ENCODE measurements at places on chromosomes 1 and 21.

- no peak for DNase-seq
Measured at GRCh38 chr1:94737124-94737998, 82.8 kb upstream of the SLC44A3 start.

DNA sequence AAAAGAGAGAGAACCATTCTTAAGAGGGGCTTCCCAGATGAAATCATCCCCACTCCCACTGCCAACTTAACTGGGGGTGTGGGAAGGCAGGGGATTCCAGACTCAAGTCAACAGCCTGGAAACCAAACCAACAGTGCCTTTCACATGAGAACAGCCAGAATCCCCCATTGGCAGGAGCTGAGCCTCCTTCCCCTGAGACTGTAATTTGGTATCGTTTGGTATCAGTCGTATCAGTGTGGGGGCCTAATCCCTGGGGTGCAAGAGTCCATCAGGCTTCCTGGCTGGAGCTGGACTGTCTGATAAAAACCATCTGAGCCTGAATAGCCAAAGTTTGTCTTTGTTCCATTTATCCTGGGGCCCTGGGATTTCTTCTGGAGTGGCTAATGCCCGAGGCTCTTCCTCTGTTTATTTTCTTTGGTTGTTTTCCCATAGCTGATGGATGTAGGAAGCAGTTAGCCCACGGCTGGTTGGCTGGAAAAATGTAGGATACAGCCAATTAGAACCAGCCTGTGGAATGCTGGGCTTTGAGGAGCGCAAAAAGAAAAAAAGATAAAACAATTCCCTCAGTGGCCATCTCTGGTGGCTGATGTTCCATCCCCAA is 84.6 kb downstream of the LAMC2 start:
- no peak for DNase-seq

DNA sequence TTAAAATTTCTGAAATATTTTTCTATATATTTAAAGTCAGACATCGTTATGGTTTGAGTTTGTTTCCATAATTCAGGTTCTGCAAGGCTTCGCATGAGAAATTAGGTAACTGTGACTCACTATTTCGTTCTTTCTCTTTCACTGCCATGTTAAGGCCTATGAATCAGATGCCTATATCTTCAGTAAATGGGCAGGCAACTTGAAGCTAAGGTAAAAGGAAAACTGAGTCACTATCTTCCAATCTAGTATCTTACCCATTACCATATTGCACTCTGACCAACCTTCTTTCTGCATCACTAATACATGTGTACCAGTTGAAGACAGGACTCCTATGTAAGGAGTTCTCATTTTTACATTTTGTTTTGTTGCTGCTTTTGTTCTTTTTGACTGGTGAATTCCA is 37.8 kb downstream of the PYHIN1 start:
- no peak for DNase-seq

GRCh38 chr1:11967028-11967547 is 13.2 kb upstream of the MFN2 start:
- no peak for DNase-seq

DNA sequence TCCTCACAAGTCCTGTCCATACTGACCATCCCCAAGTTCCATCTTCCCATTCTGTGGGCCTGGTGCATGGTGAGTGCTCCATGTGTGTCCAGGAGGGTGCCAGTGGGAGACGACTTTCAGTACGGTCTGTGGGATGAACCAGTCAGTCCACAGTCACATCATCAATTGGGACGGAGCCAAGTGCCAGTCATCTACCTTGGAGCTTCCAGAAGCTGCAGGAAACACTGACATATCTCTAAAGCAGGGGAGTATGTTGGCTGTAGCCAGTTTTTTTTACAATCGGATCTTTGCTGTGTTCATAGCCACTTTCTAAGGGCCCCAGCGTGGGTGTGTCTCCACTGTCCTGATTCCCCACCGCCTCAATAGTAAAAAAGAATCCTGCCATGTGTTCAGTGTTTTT is 13.6 kb upstream of the TRIM17 start:
- no peak for DNase-seq

GRCh38 chr1:85607126-85607920 is 26.8 kb downstream of the CCN1 start:
- no peak for DNase-seq

DNA sequence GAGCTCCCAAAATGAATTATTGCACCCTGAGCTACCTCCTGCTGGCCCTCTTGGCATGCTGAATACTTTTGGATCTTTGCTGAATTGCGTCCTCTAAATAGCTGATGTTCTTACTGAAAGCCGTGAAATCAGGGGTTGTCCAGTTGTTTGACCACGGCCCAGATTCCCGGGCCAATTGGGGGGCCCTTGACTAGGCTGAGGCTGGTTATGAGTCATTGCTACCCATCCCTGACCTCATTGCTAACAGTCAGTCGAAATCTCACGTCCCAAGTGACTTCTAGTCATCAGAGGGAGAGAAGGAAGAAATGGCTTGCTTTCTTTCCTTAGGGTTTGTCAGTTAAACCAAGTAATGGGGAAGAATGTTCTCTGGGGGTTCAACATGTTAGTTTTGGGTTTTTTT is 37.4 kb downstream of the SMYD2 start:
- no peak for DNase-seq

DNA sequence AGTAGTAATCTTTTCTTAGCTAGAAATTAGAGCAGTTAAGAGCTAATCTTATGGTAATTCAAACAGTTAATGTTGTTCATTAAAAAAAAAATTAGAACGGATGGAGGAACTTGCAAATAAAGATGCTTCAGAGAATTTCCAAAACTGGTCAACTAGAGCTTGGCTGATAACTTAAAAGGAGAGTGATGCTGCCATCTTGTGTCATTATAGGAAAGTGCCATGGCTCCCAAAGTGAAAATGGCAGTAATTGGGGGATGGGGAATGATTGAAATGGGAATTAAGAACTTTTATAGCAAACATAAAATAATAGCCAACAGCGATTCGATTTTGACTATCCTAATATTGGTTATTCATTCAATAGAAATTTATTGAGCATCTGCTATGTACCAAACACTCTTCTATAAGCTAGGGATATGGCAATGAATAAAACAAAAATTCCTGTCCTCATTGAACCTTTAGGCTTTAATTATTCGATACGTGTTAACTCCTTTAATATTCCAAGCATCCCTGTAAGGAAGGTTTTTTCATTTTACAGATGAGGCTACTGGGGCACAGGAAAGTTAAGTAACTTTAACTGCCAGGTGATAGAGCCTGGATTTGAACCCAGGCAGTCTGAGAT is 5.7 kb upstream of the PLPP3 start:
- DNase-seq = no peak

DNA sequence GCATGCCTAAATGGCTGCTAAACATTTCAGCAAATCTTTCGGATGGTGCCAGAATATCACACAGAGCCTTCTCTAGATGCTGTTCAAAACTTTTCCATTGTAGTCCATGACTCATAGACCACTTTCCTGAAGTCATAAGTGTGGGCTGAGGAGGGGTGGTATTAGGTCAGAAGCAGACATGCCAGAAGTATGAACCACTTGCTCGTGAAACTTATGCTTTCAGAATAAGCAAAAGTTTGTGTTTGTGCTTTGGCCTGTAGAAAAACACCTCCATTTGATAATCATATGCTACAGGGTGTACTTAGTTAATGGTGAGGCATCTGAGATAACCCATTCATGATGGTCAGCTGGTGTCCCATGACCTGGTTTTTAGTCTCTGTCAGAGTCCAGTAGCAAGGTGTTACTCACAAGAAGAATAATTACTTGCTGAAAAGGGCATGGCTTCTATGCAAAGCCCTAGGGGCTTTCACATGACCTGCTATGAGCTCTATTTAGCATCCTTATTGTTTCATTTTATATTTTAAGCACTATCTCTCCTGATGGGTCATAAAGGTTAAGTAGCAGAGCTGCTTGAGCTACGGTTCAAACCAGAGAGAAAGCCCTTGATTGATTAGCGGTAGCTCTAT is 183.1 kb upstream of the IVNS1ABP start:
- no peak for DNase-seq

GRCh38 chr1:55854911-55855310 is 639.7 kb upstream of the USP24 start:
- no peak for DNase-seq

- DNase-seq = no peak
Measured at GRCh38 chr1:207336559-207337467, 15.3 kb downstream of the CD55 start.

DNA sequence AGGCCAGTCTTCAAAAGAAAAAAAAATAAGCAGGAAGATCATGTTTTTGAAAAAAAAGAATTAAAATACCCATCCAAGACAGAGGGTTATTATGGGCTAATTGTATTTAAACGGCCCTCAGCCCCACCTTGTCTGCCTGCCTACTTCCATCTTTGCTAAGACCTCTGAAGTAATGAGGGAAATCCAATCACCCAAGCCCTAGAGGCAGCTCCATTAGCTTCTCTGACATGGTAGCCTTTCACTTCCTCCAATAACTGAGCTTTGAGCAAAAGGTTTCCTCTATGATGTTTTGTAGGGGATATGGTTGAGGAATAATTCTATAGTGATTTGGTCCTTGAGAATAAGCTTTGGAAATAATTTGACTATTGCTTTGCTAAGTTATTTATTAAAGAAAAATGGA is 178.2 kb upstream of the SGIP1 start:
- DNase-seq = no peak

DNA sequence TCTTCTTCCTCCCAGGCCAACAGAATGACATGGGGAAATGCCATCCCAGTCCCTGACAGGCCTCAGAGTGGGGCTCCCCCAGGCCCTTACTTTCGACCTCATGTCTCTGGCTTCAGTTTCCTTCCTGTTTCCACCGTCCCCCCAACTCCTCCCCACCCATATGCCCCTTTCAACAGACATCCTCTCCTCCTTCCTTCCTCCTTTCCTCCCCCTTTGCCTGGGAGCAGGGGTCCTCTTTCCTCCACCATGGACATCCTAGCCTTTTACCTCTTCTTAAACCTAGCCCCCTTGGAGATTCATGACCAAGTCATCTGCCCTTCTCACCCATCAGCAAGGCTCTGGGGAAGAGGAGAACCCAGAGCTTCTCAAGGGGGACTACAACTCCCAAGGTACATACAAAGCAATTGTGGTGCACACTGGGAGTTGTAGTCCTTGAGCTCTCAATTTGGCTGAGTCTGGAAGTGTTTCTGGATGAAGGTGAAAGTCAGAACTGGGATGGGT is 4.0 kb downstream of the ZBTB7B start:
- no peak for DNase-seq

DNA sequence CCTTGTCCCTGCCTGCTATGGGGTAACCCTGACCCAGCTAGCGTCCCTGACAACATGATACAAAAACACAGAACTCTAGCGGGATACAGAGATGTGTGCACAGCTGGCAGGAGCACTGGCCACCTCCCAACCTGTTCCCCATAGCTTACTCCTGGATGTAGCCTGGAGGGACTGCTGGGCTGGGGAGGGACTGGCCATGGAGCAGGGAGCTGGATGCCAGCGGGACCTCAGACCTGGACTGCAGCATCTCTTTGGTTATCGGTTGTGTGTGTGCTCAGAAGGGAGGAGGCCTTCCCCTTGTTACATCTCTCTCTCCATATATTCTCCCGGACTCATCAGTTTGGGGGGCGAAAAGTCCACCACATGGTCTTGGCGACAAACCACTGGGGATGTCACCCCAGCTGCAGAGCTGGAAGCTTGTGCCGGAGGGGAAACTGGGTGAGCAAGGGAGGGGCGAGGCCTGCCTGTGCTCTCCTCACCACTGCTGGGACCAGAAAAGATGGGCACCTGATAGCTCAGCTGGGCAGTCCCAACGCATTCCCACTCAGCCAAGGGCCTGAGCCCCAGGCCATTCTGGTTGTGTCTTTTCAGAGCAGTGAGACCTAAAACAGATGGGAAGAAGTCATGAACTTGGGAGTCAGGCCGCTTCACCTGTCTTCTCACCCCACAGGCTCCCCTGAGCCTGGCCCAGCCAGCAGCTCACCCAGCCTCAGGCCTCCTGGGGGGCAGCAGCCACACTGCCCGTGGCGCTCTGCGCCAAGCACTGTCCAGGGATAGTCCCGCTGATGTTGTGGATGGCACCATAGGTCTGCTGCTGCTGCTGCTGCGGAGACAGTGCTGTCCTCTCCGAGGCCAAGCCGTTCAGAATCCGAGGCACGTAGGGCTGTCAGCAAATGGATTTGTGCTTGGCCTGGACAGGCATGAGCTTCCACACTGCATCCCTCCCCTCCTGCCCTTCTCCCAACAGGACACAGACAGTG is 35.6 kb downstream of the TMEM63A start:
- no peak for DNase-seq

GRCh38 chr1:193726722-193727121 is 540.3 kb upstream of the B3GALT2 start:
- no peak for DNase-seq

GRCh38 chr1:3558036-3558726 is 53.1 kb downstream of the MEGF6 start:
- DNase-seq = no peak

DNA sequence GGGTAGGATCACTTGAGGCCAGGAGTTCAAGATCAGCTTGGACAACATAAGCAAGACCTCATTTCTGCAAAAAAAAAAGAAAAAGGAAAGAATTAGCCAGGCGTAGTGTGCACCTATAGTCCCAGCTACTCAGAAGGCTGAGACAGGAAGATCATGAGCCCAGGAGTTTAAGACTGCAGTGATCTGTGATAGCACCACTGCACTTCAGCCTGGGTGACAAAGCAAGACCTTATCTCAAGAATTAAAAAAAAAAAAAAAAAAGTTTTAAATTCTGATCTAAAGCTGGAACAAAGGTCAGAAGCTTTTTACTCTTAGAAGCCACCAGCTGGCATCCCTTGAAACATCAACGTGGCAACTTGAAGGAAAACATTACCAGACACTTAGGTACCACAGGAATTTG is 45.3 kb downstream of the HENMT1 start:
- DNase-seq = no peak

GRCh38 chr1:99170516-99170915 is 93.8 kb upstream of the PLPPR4 start:
- DNase-seq = no peak
